ENCODE measurements at places on chromosomes 5 and 9.
A peak's percentile ranks its signal among the peaks of the same experiment; 100 is the strongest.

DNA sequence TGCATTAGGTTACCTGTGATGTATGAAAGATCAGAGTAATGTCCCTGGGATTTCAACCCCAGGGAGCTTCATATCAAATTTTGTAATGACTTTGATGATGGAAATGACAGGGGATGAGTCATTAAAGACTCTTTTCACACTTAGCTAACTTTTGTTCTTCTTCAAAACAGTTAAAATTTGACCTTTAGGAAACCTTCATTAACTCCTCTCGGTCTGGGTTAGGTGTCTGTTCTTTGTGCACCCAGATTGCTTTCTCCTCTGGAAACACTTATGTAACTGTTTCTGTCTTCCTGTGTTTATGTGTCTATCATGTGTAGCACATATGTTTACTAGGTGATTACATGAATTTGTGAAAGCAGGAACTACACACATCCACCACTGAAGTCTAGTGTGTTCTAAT is 1.6 kb downstream of the SRFBP1 start:
- H3K4me3 ChIP-seq, result no peak overlapping the region
- DNase-seq, result no peak
- no peaks in the 10 kb centered on the region for H3K27me3 ChIP-seq

- H3K36me3 ChIP-seq, result no peaks in the 10 kb centered on the region
- DNase-seq, result peak; percentile 26
- peaks cover 11% of the 10 kb centered on the region for H3K4me1 ChIP-seq
- H3K27ac ChIP-seq, result no peak overlapping the region
These were observed 861 bp downstream of the NTRK2 start for GRCh38 chr9:84670138-84671041.

DNA sequence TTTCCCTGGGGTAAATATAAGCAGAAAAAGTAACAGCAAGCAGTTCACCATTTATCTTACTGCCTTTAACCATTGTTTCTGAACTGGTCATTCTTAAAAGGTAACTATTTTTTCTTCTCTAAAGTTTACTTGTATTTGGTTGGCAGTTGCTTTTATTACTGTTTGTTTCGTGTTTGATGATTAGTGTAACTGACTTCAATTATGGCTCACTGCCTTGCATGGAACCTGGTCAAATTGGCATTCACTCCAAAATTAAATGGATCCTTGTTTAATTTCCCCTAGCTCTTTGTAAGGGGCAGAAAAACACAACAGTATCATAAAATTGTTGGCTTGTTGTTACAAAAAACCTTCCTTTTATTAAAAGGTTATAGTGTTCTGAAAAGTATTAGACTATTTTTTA is 1723.9 kb upstream of the CDH6 start:
- H3K27me3 ChIP-seq, result no peaks in the 10 kb centered on the region
- no peak overlapping the region for H3K27ac ChIP-seq
- DNase-seq, result no peak
- H3K4me1 ChIP-seq, result no peaks in the 10 kb centered on the region
- H3K4me3 ChIP-seq, result no peak overlapping the region
- no peaks in the 10 kb centered on the region for H3K36me3 ChIP-seq

- H3K4me1 ChIP-seq, result no peaks in the 10 kb centered on the region
- no peaks in the 10 kb centered on the region for H3K27me3 ChIP-seq
- DNase-seq, result no peak
- H3K4me3 ChIP-seq, result no peak overlapping the region
- no peak overlapping the region for H3K27ac ChIP-seq
- no peaks in the 10 kb centered on the region for H3K36me3 ChIP-seq
These were observed 9.7 kb upstream of the PDCD1LG2 start for GRCh38 chr9:5500441-5501235.

DNA sequence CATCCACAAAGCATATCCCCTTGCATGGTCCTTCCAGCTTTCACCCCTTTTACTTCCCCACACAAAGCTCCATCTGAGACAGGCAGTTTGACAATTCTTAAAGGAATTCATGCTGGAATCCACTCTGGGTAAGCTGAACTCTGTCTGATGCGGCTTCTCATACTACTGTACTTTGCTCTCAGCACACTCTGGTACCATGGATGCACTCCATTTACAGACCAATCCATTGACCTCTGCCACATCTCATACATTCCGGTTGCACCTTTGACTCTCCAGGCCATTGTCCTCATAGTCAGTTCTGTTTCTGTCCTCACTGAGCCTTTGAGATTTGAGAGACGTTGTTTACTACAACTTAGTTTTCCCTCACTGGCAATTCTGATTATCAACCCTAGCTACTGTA is 12.2 kb downstream of the SPATA9 start:
- no peaks in the 10 kb centered on the region for H3K27me3 ChIP-seq
- no peak for DNase-seq
- H3K36me3 ChIP-seq, result no peaks in the 10 kb centered on the region
- H3K4me1 ChIP-seq, result no peaks in the 10 kb centered on the region
- H3K4me3 ChIP-seq, result no peak overlapping the region
- peak overlapping the region; percentile 14 for H3K27ac ChIP-seq

- DNase-seq, result peak; percentile 40
- no peaks in the 10 kb centered on the region for H3K36me3 ChIP-seq
- H3K27ac ChIP-seq, result peak overlapping the region; percentile 80
- peaks cover 3% of the 10 kb centered on the region for H3K4me1 ChIP-seq
- no peak overlapping the region for H3K4me3 ChIP-seq
- H3K27me3 ChIP-seq, result no peaks in the 10 kb centered on the region
These were observed 180.8 kb downstream of the CARTPT start for GRCh38 chr5:71899865-71900342.

- H3K4me3 ChIP-seq, result no peak overlapping the region
- no peak overlapping the region for H3K27ac ChIP-seq
- H3K4me1 ChIP-seq, result no peaks in the 10 kb centered on the region
- DNase-seq, result peak; percentile 40
- H3K27me3 ChIP-seq, result no peaks in the 10 kb centered on the region
- no peaks in the 10 kb centered on the region for H3K36me3 ChIP-seq
These were observed 25.9 kb downstream of the ROPN1L start for GRCh38 chr5:10467281-10468198.

DNA sequence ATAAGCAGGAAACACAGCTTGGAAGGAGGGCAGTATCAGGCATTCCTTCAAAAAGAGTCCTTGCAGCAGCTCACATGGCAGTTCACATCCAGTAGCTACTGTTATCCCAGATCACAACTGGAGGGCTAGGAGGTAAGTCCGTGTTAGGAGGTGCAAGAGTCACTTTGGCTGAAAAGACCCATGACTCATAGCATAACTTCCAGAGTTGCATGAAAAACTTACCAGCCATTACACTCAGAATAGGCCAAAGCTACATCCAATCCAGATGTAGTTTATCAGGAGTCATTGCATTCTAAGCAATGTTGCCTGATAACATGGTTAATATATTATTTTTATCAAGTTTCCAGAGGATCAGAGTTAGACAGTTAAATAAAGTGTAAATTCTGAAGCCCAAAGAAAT is 1126.4 kb upstream of the SEMA6A start:
- H3K36me3 ChIP-seq, result no peaks in the 10 kb centered on the region
- no peaks in the 10 kb centered on the region for H3K27me3 ChIP-seq
- no peak overlapping the region for H3K4me3 ChIP-seq
- no peak for DNase-seq
- no peaks in the 10 kb centered on the region for H3K4me1 ChIP-seq
- no peak overlapping the region for H3K27ac ChIP-seq

- no peak overlapping the region for H3K4me3 ChIP-seq
- H3K4me1 ChIP-seq, result no peaks in the 10 kb centered on the region
- H3K27ac ChIP-seq, result no peak overlapping the region
These were observed 159.4 kb downstream of the SEMA6A start for GRCh38 chr5:116415182-116415581.

DNA sequence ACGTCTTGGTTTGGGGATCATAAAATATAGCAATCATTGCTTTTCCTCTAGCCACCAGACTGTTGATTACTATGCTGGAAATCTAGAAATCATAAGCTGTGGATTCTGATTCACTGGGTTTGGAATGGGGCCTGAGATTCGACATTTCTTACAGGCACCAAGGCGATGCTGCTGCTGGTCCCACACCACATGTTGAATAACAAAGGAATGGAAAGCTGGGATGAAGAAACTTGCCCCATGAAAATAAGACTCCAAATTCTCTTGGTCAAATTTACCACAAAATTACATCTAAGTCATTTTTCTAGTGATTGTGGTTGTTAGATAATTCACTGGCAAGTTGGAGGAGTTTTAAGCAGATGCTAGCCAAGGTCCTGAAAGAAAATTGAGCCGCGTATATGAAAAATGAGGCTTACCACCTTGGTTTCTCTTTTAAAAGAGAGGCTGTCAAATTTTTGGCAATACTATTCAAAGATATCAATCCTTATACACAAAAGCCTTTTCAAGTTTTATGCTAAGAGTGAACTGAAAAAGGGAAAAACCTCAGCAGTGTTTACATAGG is 23.0 kb upstream of the MEIKIN start:
- DNase-seq, result no peak
- H3K36me3 ChIP-seq, result no peaks in the 10 kb centered on the region
- no peak overlapping the region for H3K4me3 ChIP-seq

- no peaks in the 10 kb centered on the region for H3K36me3 ChIP-seq
- H3K27ac ChIP-seq, result no peak overlapping the region
- no peak for DNase-seq
- no peak overlapping the region for H3K4me3 ChIP-seq
- no peaks in the 10 kb centered on the region for H3K27me3 ChIP-seq
- H3K4me1 ChIP-seq, result no peaks in the 10 kb centered on the region
These were observed 162.2 kb downstream of the GADD45G start for GRCh38 chr9:89766991-89767390.

DNA sequence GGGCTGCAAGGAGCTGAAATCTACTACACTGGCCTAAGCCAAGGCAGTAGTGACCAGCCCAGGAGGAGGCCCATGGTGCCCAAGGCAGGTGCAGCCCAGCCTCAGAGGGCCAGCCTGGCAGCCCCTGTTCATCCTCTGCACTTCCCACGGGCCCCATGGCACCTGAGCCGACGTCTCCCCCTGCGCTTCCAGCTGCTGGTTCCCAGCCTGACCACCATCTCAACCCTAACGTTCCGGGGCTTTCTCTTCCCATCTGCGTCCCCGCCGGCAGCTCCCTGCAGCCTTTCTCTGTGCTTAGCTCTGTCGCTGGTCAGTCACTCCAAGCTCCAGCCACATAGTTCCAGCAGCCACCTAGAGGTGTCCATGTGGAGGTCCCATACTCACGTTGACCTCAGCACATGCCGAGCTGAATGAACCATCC is 105.5 kb upstream of the LMX1B start:
- no peaks in the 10 kb centered on the region for H3K4me1 ChIP-seq
- no peak overlapping the region for H3K27ac ChIP-seq
- DNase-seq, result no peak
- peaks cover 6% of the 10 kb centered on the region for H3K27me3 ChIP-seq
- no peak overlapping the region for H3K4me3 ChIP-seq

DNA sequence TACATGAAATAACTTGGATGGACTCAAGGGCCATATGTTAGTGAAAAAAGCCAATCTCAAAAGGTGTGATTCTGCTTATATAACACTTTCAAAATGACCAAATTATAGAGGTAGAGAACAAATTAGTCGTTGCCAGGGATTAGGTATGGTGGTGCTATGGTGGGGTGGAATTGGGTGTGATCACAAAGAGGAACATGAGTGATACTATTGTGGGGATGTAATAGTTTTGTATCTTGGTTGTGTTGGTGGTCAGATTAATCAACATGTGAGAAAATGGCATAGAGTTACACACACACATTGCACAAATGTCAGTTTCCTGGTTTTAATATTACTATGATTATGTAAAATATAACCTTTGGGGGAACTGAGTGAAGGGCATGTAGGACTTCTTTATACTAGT is 31.9 kb downstream of the CAMK4 start:
- H3K27me3 ChIP-seq, result no peaks in the 10 kb centered on the region
- H3K36me3 ChIP-seq, result no peaks in the 10 kb centered on the region
- no peak overlapping the region for H3K27ac ChIP-seq
- H3K4me3 ChIP-seq, result no peak overlapping the region

DNA sequence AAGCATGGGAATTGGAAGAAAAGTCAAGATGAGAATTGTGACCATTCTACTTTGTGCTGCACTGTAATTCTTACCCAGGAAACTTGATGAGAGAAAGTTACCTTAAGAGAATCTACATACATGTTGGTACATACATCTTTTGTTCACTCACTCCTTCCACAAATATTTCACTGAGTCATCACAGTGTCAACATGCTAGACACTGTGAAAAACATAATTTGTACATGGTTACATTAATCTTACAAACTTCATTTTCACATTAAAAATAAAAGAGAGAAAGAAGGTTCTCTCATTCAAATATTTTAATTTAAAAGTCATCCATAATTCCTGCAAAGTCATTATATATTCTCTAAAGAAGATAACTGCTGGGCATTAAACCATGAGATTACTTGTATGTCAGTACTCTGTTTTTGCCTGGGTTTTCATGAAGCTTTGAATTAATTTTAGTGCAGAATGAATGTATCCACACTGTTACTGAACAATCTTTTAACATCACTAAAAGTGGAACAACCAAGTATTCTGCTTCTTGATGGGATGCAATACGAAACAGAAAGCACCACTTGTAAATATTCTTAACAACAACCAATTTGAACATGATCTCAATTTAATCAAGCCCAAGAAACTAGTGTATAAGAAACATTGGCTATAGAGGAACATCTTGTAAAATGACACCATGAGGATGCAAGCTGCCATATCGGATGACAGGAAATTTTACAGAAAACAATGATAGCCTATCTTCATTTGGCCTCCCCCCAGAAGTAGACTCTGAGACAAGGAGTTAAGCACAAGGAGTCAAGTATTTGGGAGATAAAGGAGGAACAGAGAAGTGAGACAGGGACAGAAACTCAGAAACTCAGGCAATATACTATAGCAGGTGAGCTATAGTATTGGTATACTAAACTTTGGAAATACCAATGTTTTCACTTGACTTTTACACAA is 28.4 kb downstream of the ERP44 start:
- H3K4me1 ChIP-seq, result no peaks in the 10 kb centered on the region
- no peak overlapping the region for H3K27ac ChIP-seq
- no peaks in the 10 kb centered on the region for H3K27me3 ChIP-seq
- H3K4me3 ChIP-seq, result no peak overlapping the region

DNA sequence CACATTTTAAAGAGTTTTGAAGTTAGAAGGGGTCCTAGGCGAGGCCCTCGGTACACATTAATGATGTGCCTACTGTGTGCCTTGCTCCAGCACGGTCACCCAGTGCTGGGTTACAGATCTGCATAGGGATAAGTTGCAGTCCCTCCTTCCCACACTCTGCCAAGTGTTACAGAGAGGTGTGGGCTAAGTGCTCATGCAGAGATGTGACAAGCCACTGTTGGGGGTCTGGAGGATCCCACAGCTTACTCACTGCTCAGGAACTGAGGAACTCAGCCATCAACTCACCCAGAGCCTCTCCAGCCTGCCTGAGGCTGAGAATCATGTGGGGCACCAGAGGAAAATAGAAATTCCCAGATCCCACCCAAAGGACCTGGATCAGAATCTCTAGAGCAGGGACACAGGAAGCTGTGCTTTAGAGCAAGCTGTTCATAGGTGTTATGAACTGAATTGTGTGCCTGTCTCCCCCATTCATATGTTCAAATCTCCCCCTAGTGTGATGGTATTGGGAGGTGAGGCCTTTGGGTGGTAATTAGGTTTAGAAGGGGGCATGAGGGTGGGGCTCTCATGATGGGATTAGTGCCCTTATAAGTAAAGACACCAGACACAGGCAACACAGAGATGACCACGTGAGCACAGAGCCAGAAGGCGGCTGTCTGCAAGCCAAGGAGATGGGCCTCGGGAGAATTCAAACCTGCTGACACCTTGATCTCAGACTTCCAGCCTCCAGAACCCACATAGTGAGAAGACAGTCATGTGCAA is 164.1 kb downstream of the HSD17B3 start:
- no peaks in the 10 kb centered on the region for H3K36me3 ChIP-seq
- no peaks in the 10 kb centered on the region for H3K27me3 ChIP-seq
- no peak for DNase-seq
- peaks cover 44% of the 10 kb centered on the region for H3K4me1 ChIP-seq
